Left renal cortex interstitium (tissue), 4 donors: ENCODE measurements at places on chromosomes 2 and 18. TPM values are rescaled to one million over a fixed set of nuclear protein-coding genes. Genes with fewer than 3 reads are reported as not detected.

RBM44 gene
- polyA plus RNA-seq = 0.98 TPM

CCDC85A gene
- 1.6 TPM for polyA plus RNA-seq

DNA sequence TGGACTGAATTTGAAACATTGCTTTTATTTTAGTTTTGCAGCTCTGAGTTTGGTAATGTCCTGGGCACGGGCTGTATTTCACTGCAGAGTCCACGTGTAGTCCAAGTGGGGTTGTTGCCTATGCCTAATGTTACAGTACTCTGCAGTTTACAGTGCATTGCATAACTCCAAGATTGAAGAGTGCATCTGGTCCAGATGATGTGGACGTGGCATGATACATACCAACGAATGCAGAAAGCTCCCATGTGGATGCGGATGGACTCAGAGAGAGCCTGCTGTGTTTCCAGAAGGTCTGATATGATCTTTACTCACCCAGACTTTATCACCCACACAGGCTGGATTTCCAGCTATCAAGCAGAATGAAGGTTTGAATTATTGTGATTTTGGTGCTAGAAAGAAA is 44.4 kb upstream of the CCDC68 start:
- DNase-seq = no peak

- no peak for DNase-seq
These were observed 21.6 kb upstream of the SLC1A4 start for GRCh38 chr2:64967601-64968000.

- no peak for DNase-seq
These were observed 20.0 kb downstream of the KCNF1 start for GRCh38 chr2:10931710-10932255.

- DNase-seq = no peak
These were observed 69.6 kb downstream of the STEAP3 start for GRCh38 chr2:119293254-119293653.

GRCh38 chr2:8222979-8223694 is 458.7 kb upstream of the ID2 start:
- DNase-seq = no peak

- no peak for DNase-seq
These were observed 4.0 kb downstream of the ARL4C start for GRCh38 chr2:234492717-234493485.

DNA sequence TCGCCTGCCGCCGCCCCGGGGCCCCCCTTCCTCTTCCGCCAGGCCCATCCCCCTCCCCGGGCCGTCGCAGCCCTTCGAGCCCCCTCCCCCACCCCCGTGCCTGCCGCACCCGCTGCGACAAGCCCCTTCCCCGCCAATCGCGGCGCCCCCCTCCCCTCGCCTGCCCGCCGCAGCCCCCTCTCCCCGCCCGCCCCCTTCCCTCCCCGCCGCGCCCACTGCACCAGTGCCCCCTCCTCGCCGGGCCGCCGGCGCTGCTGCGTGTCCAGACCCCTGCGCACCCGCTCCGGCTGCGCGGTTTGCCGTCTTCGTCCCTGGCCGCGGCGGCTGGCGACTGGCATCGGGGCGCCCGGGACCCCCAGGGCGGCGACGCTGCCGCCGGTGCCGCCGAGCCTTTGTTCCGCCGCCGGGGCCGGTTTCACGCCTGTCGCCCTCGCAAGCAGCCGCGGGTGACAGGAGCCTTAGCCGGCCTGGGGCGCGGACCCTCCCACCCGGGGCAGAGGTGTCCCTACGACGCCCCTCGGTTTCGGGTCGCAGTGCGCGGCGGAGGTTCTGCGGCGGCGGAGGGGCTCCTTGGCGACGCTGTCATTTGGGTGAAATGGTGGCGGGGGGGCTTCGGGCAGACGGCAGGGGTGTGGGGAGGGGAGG is 18.1 kb downstream of the GPC1 start:
- DNase-seq = no peak

DNA sequence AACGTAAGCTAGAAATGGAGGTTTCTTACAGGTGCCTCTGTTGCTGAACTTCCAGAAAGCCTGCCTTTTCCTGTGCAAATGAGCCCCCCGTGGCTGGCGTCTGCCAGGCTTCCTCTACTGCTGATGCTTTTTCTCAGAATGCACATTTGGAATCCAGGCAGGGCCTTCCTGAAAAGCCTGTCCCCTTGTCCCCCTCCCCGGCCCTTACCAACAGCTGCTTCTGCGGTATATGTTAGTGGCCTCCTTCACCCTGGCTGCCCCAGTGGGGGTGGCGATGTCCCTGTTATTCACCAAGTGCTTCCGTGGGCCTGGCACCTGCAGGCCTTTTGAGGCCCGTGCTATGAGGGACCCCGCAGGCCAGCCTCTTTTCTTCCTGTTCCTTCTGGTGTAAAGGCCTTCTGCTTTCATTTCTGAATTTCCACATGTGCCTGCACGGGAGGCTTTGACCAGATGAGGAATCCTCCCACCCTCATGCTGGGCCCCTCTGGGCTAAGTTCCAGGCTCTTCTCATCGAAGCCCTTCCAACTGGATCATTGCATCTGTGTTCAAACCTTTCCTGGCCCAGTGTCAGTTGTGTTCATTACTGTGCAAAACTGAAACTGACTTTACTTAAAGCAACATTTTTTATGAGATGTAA is 10.4 kb downstream of the CNDP2 start:
- DNase-seq = no peak

- DNase-seq = no peak
These were observed 42.6 kb downstream of the TTR start for GRCh38 chr18:31634331-31634713.
